ENCODE measurements at places on chromosomes 3 and 15.
A peak's percentile ranks its signal among the peaks of the same experiment; 100 is the strongest.

- no peak for DNase-seq
Measured at GRCh38 chr3:58093574-58094195, 85.5 kb downstream of the FLNB start.

- DNase-seq, result no peak
Measured at GRCh38 chr15:77753281-77753873, 120.7 kb upstream of the LINGO1 start.

- DNase-seq, result no peak
Measured at GRCh38 chr3:124529826-124530571, 200.3 kb upstream of the UMPS start.

GRCh38 chr3:142040941-142041491 is 108.3 kb downstream of the TFDP2 start:
- peak; percentile 23 for DNase-seq

GRCh38 chr3:139948898-139949297 is 13.9 kb downstream of the CLSTN2 start:
- DNase-seq, result no peak

- DNase-seq, result no peak
Measured at GRCh38 chr15:45548753-45549520, 26.4 kb upstream of the SLC30A4 start.

DNA sequence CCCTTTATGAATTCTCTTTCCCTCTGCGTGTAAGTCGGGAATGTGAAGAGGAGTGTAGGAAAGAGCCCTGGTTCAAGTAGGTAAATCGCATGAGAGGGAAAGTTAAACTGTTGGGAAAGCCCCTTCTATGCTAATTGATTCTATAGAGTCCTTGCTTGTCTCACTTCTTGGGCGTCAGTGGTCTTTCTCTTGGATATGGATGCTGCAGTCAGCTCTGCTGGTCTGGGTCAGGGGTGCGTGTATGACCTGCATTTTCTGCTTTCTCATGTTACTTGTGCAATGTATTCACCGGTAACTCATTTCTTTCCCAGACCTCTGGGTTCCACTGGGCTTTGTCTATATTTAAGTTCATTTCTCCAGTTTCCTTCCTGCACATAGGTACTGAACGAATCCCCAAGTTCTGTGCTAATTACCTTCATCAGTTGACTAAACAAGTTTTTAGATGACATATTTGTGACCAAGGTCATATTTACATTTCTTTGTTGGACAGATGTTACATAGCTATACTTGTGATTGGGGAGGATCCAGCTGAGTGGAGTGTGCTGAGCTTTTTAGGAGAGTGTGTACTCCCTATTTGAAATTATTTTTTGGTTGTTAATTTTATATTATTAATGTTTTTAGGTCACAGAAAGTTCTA is 1.4 kb downstream of the SETD5 start:
- DNase-seq, result peak; percentile 66

DNA sequence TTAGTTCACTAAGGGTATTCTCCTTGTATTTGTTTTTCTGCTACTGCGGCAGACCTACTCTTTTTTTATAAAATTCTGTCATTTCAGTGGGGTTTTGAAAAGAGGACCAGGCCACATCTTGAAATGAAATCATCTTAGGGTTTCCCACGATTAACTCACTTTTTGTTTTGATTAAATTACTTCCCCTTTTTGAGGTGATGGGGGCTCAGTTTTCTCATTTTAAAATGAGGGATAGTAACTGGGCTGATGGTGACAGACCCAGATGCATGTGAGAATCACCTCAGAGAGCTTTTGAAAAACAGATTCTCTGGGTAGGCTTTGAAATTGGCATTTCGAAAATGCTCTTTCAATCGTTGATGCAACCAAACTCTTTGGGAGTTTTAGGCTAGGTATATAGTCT is 24.2 kb downstream of the UBE2Q2 start:
- DNase-seq, result no peak

DNA sequence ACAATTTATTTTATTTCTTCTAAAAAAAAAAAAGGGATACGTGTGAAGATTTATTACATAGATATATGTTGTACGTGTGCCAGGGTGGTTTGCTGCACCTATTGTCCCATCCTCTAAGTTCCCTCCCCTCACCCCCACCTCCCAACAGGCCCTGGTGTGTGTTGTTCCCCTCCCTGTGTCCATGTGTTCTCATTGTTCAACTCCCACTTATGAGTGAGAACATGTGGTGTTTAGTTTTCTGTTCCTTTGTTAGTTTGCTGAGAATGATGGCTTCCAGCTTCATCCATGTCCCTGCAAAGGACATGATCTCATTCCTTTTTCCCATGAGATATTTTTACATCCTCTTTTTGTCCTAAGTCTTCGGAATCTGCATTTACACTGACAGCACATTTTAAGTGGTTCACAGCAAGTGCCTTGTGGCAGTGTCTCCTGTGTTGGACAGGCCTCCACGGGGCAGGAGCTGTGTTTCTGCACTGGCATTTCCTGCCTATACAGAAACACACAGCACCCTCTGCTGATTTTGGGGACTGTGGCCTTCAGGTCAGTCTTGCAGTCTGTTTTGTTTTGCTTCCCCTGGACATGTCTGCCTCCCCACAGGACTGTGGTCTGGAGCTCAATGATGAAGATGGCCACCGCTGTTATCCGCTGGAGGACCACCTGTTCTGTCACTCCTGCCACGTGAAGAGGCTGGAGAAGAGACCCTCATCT is 12.7 kb upstream of the SACM1L start:
- no peak for DNase-seq

- no peak for DNase-seq
Measured at GRCh38 chr15:83919319-83919830, 265.5 kb downstream of the ADAMTSL3 start.

DNA sequence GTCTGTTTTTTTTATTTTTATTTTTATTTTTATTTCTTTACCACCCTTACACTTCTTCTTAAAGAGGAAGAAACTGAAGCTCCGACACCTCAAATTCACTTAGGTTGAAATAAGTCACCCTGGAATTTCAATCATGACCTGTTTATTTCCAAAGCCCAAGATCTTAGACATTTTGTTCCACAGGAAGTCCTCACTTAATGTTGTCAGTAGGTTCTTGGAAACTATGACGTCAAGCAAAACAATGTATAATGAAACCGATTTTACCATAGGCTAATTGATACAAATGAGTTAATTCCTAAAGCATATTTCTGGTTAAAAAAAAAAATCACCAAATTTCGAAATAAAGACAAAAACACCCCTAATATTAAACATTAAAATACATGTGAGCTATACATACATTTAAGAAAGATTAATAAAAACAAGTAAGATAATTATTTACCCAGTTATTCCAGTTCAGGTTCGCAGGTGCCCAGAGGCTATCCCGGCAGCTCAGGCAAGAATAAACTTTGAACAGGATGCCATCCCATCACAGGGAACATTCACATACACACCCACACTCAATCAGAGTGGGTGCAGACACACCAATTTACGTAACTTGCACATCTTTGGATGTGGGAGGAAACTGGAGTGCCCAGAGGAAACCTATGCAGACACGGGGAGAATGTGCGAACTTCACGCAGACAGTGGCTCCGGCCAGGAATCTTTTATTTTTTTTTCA is 391.0 kb downstream of the RAP2B start:
- no peak for DNase-seq

DNA sequence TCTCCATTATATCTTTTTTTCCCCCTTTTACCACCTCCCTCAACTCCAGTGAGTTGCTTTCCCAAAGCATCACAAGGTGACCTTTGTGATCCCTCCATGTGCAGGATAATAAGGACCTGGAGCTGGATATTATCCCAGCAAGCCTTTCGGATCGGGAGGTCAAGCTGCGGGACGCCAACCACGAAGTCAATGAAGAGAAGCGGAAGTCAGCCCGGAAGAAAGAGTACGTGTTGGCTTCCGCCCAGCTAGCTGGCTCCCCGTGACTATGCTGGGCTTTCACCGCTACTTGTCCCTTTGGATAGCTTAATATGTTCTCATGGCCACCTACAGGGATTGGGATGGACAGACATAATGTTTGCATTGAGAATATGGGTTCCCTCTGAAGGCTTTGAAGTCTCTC is 273.7 kb upstream of the UMPS start:
- no peak for DNase-seq

GRCh38 chr15:91880373-91880772 is 26.9 kb downstream of the SLCO3A1 start:
- no peak for DNase-seq

GRCh38 chr3:30688776-30689641 is 82.6 kb downstream of the TGFBR2 start:
- no peak for DNase-seq

Data from AML-193 (cell line).